Transverse colon (tissue), 4 donors: ENCODE measurements at places on chromosomes 13 and 19. TPM values are rescaled to one million over a fixed set of nuclear protein-coding genes. Genes with fewer than 3 reads are reported as not detected.

COL4A2 gene
- 322 TPM for total RNA-seq

CEACAM16 gene
- not detected for total RNA-seq

DNA sequence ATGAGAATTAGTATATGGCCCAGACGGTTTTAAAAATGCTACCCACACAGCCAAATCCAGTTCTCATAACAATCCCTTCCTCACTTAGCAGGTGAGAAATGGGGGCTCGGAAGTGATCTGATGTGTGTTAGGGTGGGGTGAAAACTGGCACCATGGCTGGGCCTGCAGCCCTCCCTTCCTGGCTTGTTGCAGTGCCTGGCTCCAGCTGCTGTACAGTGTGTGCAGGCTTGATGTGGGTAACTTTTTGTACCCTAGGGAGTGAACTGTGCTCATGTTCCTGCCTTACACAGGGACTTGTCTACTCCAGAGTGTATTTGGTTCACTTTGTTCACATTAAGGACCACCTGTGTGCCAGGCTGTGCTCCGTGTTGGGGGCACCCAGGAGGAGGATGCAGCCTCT is 177.2 kb downstream of the LMO7 start:
- no peaks in the 10 kb centered on the region for H3K36me3 ChIP-seq
- H3K4me3 ChIP-seq = no peak overlapping the region
- H3K4me1 ChIP-seq = no peaks in the 10 kb centered on the region
- no peaks in the 10 kb centered on the region for H3K27me3 ChIP-seq
- no peak overlapping the region for H3K27ac ChIP-seq

DNA sequence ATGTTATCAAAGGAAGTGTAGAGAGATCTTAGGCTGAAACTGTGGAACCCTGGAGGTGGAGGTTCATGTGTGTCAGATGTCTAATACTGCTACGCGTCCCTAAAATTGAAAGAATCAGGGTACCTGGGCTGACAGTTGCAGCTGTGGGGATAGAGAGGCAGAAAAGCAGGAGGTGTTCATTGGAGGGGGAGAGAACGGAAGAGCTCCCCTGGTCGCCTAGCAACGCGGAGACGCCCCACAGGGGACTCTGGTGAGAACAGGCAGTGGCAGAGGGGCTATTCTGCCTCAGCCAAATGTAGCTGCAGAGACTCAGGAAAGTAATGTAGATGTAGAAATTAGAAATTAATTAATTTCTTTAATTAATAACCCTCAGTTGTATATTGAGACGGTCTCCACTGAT is 10.1 kb upstream of the ZNF835 start:
- H3K4me1 ChIP-seq = no peaks in the 10 kb centered on the region
- H3K4me3 ChIP-seq = no peak overlapping the region
- H3K27ac ChIP-seq = no peak overlapping the region
